ENCODE measurements at places on chromosomes 12 and 14.
A peak's percentile ranks its signal among the peaks of the same experiment; 100 is the strongest.

- DNase-seq, result no peak
Observed at GRCh38 chr14:38250331-38250730, 5.6 kb downstream of the CLEC14A start.

- DNase-seq, result no peak
Observed at GRCh38 chr12:77161944-77162343, 96.6 kb upstream of the E2F7 start.

GRCh38 chr12:85829391-85829790, 6.8 kb downstream of the RASSF9 start:
- DNase-seq, result no peak

DNA sequence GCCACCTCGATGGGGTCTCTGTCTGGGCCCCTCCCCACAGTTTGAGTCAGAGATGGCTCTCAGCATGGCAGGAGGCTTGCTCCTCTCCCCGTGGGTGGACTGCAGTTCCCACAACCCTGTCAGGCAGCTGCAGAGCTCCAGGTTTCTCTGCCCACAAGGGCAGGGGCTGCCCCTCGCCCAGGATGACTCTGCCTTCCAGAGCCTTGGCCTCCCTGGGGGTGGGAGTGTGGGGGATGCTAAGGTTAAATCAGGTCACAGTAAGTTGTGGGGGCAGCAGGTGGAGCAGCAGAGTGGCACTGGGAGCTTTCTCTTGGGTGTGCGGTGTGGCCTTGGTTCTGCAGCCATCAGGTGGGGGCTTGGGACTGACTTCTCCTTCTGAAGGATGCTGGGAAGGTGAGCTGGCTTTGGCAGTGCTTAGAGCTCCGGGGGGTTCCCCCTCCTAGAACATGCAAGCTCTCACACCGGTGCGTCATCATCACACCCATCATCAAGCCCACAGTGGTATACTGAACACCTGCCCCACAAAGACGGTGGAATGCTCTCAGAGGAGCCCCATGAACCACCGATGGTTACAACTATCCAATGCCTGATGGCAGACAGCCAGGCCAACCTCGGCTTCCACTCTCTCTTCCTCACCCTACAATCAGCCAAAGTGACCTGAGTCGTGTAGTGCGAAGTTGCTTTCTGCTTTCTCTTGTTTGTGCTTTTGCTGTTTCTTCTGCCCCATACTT, 39.7 kb downstream of the ERH start:
- DNase-seq, result peak; percentile 24

DNA sequence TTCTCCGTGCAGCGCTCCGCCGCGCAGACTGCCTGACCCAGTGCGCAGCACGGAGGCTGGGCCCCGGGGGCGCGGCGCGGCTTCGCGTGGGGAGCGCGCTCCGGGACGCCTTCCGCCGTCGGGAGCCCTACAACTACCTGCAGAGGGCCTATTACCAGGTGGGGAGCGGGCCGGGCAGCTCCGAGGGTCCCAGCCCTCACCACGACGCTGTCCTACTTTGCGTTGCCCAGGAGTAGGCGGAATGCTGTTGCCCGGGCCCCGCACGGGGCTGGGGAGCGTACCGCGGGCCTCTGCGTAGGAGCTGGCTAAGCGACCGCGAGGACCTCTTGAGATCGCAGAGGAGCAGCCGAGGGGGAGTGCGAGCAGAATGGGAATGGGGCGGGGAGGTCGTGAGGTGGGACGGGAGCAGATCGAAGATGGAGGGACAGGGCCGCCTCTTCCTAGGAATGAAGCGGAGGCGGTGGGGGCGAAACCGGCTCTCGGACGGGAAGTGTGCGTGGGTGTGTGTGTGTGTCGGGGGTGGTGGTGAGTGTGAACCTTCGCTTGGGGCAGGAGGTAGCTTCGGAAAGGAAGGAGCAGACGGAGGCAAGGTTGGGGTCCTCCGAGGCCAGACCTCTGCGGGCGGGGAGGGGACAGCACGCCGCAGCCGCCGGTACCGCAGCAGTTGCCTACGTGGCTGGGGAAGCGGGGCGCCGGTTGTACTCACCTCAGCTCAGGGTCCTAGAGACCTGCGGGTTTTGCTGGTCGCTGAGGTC, 751 bp downstream of the P3H3 start:
- DNase-seq, result no peak

- no peak for DNase-seq
Observed at GRCh38 chr14:81537193-81537592, 3.5 kb upstream of the SEL1L start.

DNA sequence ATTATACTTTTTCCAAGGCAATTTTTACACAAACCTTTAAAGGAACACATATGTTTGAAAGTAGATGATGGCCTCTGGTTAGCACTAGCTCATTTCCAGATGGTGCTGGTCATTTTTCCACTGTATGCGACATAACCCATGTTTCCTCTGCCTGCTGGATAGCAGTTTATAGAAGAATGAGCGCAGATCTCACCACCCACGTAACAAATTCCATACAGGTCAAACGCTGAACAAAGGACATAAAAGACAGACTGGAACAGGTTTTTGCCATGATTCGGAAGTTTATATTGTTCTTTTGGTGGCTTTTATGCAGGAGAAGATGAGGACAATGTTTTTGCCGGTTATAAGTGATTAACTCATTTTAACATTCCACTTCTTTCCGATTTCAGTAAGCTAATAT, 30.7 kb downstream of the PPP1R36 start:
- no peak for DNase-seq

DNA sequence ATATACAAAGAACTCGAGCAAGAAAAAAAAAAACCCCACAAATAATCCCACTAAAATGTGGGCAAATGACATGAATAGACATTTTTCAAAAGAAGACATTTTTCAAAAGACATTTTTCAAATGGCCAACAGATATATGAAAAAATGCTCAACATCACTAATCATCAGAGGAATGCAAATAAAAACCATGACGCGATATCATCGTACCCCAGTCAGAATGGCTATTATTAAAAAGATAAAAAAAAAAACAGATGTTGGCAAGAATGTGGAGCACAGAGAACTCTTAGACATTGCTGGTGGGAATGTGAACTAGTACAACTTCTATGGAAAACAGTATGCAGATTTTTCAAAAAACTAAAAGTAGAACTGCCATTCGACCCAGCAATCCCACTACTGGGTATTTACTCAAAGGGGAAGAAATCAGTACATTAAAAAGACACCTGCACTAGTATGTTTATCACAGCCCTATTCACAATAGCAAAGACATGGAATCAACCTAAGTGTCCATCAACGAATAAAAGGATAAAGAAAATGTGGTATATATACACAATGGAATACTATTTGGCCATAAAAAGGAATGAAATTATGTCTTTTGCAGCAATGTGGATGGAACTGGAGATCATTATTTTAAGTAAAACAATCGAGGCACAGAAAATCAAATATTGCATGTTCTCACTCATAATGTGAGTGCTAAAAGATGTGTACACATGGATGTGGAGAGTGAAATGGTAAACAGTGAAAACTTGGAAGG, 16.3 kb downstream of the ZBTB39 start:
- DNase-seq, result no peak

GRCh38 chr14:48738186-48738925, 847.8 kb downstream of the RPS29 start:
- DNase-seq, result no peak

GRCh38 chr14:75905147-75905904, 76.5 kb downstream of the TGFB3 start:
- DNase-seq, result no peak

All from activated CD8-positive, alpha-beta memory T cell treated with anti-CD3 and anti-CD28 coated beads for 48 hours (primary cell).